Cardiac fibroblast (primary cell): ENCODE measurements at places on chromosomes 5 and 9.

DNA sequence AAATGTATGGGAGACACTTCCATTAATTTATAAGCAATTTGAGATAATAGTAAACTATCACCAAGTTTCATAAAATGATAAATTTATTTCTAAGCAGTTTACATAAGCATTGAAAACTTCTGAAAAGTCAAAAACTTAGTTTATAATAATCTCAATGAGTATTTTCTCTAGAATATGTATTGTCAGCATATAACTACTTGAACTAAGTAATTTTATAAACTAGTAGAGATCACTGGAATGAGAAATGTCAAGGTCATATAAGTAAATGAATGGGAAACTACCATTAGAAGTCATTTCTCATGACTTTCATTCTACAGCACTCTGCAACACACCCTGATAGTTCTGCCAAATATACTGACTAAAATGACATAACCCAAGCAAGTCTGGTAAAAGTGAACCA lies 3.4 kb downstream of the TBCA start:
- no peak for DNase-seq

- DNase-seq, result no peak
These were observed 32.9 kb downstream of the FAM163B start for GRCh38 chr9:133576031-133576874.

DNA sequence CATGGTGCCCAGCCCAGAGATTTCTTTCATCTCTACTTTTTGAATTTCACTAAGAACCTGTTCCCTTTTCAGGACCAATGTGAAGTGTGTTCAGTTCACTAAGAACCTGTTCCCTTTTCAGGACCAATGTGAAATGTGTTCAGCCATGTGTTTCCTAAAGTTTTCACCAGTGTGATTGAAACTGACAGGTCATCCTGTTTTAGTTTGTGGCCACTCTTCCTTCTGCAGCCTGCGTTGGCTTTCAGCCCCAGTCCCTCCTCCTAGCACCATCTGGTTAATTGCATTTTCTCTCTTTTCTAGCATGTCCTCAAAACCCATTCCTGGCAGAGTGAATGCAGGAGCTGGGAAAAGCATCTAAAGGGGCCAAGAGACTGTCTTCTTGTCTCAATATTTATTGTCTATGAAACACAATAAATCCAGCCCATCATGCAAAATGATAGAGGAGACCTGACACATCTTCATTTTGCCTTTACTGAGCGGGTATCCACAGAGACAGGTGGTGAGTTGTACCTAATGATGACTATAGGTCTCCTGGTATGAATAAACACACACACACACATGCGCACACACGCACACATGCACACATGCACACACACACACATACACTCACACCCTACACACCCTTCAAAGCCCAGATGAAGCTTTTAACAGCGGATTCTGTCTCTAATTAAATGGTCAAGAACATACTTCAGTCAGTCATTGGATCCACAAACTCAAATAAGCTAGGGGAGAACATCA lies 6.1 kb upstream of the PANK3 start:
- DNase-seq, result no peak

DNA sequence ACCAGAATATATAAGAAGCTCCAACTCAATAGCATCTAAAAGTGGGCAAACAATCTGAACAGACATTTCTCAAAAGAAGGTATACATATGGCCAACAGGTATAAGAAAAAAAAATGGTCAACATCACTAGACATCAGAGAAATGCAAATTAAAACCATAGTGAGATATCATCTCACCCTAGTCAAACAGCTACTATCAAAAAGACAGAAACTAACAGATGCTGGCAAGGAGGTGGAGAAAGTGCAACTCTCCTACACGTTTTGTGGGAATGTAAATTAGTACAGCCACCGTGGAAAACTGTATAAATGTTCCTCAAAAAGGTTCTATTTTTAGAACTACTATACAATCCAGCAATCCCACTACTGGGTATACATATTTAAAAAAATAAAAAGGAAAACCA lies 199.9 kb upstream of the SMC2 start:
- no peak for DNase-seq

GRCh38 chr5:67966712-67967111 lies 248.8 kb upstream of the PIK3R1 start:
- no peak for DNase-seq

DNA sequence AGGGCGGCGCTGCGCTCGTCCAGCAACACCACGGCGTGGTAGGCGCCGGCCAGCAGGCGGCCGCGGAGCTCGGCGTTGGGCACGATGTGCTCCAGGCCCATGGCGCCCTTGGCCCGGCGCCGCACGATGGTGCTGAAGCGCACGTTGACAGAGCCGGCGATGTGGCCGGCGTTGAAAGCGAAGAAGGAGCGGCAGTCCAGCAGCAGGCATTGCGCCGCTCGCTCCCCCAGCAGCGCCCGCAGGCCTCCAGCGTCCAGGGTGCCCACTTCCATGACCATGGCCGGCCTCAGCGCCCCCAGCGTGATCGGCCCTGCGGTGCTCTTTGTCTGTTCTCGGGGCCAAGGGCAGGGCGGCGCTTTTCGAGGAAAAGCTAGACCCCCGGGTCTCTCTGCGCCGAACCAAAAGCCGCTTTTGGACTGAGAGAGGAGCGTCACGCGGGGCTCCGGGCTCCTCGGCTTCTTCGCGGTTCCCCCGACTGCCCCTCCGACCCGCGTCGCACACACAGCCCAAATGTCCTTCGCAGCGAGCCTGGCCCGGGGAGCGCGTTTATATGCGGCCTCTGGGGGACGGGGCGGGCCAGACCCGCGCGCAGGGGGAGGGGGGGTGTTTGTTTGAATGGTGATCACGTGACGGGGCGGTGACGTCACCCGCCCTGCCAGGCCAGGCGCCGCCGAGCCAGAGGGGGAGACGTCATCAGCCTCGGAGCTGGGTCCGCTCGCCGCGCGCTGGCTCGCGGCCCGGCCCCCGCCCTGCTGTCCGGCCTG lies at the start of gene DUSP1:
Gene DUSP1 (minus strand): TSS at position 521 of the 764 bp plus-strand sequence. CDS start 243 bp downstream, at position 278.
- peak; percentile 99 for DNase-seq

- peak; percentile 30 for DNase-seq
These were observed 59.3 kb downstream of the AHRR start for GRCh38 chr5:380701-381309.

DNA sequence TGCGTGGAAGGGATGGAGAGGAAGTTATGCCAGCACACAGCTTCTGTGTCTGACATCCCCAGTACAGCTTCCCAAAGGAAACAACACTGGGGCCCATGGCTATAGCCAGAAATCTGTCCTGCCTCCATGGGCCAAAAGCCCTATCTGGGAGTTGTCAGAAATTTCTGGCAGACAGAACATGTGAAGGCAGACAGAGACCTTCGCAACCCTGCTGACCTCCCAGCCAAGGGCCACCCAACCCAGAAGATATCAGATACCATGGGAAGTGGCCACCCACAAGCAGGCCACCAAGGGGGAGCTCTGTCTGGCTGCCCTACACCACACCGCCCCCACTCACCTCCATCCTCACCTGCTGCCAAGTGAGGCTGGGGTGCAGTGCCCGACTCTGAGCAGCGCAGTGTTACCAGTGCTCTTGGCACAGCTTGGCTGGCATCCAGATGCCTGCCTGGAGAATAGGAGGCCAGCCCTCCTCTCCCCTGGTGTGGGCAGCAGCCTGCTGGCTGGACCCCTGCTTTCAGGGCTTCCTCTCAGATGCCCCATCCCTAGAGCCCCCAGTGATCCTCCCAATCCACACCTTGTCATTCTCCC lies 61.6 kb upstream of the NEURL1B start:
- DNase-seq, result no peak

DNA sequence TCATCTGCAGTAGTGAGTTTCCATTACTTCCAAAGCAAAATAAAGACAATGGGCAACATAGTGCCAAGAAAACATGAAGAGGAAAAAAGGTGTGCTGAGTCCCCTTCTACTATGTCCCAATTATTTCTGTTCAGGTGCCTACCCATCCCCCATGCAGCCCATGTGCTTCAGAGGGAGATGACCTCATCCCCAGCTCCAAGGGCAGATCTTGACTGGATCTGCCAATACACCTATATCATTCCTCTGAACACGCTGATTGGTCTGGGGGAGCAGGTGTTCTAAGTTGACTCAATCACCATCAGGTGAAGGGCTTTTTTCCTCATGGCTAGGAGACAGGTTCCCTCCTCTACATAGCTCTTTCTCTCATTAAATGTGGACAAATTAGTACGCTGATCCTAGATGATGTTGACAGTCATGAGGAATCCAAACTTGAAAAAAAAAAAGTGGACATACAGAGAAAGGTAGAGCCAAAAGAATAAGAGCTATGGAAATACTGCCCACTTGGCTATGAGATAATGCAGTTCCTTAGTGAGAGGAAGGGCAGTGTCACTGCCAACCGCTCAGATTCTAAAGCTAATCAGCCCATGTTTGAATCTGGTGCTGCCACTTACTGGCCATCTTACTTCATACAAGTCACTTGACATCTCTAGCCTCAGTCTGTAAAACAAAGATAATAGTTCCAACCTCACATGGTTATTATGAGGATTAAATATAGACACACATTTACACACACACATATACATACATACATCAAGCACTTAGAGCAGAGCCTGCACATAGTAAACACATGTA lies 23.1 kb downstream of the PRELID2 start:
- DNase-seq, result peak; percentile 81

GRCh38 chr5:109450129-109450877 lies 40.5 kb upstream of the PJA2 start:
- no peak for DNase-seq

DNA sequence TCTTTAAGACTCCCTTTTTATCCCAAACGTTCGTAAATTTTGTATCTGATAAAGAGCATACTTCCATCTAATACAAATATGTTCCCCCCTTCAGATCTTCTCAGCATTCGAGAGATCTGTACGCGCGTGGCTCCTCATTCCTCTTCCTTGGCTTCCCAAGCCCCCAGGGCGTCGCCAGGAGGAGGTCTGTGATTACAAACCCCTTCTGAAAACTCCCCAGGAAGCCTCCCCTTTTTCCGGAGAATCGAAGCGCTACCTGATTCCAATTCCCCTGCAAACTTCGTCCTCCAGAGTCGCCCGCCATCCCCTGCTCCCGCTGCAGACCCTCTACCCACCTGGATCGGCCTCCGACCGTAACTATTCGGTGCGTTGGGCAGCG lies 19.9 kb downstream of the CDKN2A start:
- no peak for DNase-seq

DNA sequence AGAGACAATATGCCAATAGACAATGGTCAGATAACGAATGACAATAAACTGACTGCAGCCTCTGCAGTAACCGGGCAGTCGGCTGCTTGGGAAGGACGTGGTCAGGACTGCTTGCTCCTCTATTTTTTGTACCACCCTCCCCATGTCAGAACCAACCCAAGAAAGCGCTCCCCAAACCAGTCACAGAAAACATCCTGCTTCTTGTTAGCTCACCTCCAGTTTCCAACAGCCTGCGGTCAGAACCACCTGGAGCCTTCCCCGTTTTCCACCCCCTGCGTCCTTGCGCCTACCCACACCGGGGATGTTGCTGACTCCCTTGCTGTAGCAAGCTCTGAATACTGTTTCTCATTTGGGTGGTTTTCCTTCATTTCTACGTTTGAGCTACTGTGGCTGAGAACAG lies 1.7 kb upstream of the MRNIP start:
- DNase-seq, result no peak

DNA sequence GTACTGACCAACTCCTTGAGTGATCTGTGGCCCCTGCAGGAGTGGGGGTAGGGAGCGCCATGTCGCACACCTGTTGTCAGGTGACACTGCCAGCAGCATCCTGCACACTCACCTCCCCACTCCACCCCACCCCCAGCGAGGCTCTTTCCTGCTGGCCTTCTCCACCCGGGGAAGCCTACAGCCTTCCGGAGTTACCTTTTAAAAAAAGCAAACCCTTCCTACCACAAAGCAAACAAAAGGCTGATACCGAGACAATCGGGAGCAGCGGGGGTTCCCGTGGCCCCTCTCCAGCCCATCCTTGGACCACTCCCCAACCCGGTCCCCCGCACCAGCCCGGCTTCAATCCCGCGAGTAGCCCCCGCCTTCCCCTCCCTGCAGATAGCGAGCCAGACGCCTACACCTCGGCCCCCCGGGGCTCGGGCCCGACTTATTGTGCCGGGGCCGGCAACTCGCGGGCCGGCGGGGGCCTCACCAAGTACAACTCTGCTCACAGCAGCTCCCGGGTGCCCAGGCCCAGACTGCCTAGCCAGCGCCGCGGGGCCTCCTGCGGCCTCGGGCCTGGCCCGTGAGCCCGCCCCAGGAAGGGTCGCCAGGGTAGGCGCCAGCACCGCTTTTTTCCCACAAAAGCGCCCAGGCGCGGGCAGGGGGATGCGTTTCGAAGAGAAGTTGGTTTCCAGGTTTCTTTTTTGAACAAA lies 724 bp downstream of the MACROH2A1 start:
- DNase-seq, result peak; percentile 39

DNA sequence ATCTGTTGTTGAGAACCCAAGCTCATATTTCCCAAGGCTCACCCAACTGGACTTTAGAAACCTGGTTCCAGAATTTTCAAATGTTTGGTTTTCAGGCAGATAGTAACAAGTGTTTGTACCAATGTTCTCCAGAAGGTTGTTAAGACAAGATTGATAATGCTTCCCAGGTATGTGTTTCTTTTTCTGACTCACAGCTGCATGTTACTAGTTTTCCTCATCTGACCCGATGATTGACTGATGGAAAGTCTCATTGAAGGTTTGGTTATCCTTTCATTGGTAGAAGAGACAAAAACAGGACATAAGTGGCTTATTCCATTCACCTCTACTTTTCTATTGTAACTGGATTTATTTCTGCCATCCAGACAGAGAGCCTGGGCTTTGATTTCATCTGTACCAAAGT lies 10.4 kb downstream of the BASP1 start:
- no peak for DNase-seq

DNA sequence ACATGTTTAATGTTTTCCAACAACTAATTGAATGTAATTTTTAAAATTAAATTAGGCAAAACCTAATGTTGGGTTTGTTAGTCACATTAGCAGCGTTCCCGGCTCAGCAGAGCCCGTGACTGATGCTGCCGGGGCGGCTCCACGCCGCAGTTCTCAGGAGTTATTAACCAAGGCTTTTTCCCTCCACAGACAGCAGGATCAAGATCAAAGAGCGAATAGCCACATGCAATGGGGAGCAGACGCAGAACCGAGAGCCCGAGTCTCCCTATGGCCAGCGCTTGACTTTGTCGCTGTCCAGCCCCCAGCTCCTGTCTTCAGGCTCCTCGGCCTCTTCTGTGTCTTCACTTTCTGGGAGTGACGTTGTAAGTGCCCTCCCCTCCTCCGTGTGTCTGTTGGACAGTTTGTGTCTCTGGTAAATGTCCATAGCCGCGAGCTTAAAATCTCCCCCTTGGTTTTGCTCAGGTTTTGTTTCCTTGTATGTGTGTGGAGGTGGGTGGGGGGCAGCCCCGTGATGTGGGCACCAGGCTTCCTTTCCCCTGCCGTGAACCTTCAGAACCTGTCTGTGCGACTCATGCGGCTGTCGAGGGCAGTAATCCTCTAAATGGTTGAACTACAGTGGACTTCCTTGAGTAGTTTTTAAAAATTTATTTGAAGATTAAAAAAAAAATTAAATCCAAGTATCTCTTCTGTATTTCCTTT lies 37.1 kb downstream of the TENT4A start:
- no peak for DNase-seq

- peak; percentile 95 for DNase-seq
These were observed 1.1 kb upstream of the NR3C1 start for GRCh38 chr5:143404416-143405062.

DNA sequence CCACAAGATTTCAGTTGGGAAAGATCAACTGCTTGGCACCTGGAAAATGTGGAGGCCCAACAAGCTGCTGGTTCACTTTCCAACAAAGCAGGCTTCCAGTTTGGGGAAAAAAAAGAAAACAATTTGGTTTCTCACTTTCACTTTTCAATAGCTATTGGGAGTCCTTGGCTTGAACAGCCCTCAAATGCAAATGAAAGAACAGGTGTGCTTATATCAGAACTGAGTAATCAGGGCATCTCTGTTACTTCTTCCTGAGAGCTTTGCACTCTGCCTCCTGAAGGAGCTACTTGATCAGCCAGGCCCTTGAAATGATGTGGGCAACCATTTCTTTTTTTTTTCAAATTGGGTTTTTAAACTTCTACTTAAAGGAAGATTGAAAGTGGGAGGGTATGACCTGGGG lies 73.5 kb downstream of the MFAP3 start:
- DNase-seq, result no peak
